ENCODE measurements at places on chromosomes 2 and 18. TPM values are rescaled to one million over a fixed set of nuclear protein-coding genes. Genes with fewer than 3 reads are reported as not detected.

The CCDC102B gene
- 5.4 TPM for total RNA-seq

The C2orf66 gene
- not detected for total RNA-seq

The UGGT1 gene
- total RNA-seq: 50.4 TPM

The ARHGAP15 gene
- total RNA-seq: 15.6 TPM

The FTCDNL1 gene
- 9.6 TPM for total RNA-seq

The NOL4 gene
- not detected for total RNA-seq

The AGXT gene
- total RNA-seq: not detected

The ADD2 gene
- 1.9 TPM for total RNA-seq

The BCL11A gene
- total RNA-seq: 3.8 TPM

The PRKAG3 gene
- total RNA-seq: not detected

The UGT1A3 gene
- total RNA-seq: not detected

The L3MBTL4 gene
- total RNA-seq: 5.0 TPM

The GPBAR1 gene
- total RNA-seq: 5.2 TPM
